ENCODE measurements at places on chromosomes 3 and 15.

- no peak for DNase-seq
These were observed 217.8 kb downstream of the SHQ1 start for GRCh38 chr3:72630327-72630968.

DNA sequence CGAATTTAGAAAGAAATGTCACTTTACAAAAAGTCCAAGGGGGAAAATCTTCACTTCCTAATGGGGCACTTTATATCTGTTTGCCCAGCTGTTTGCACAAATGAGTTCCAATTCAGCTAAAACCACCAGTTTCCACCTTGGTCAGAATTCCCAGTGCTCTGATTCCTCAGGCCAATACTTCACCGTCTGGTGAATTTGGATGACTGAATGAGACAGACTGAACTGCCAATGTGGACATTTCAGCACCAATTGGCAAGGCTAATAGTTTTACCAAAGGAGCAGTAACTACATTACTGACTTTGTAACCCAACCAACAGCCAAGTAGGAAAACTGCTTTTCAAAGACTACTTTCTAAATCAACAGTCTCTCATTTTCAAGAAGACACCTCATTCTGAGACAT lies 51.8 kb downstream of the ABI3BP start:
- DNase-seq, result no peak

DNA sequence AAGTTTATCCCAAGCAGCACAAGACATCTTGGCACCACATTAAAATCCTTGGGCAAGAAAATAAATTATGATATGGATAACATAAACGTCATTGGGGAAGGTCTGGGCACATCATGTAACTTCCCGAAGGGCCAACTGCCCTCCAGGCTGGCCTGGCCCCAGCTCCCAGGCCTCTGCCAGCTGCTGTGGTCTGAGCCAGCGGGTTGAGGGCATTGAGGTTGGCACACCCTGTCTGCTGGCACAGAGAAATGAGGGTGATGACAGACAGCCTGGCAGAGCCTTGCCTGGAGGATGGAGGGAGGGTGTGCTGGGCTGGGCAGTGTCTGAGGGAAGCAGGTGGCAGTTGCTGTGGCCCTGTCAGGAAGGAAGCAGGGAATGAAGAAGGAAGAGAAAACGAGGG lies 3.3 kb upstream of the RBSN start:
- DNase-seq, result peak; percentile 62

- DNase-seq, result no peak
These were observed 57.4 kb downstream of the LRTM1 start for GRCh38 chr3:54870423-54870822.

- no peak for DNase-seq
These were observed 13.1 kb downstream of the MKRN2OS start for GRCh38 chr3:12532182-12532581.

DNA sequence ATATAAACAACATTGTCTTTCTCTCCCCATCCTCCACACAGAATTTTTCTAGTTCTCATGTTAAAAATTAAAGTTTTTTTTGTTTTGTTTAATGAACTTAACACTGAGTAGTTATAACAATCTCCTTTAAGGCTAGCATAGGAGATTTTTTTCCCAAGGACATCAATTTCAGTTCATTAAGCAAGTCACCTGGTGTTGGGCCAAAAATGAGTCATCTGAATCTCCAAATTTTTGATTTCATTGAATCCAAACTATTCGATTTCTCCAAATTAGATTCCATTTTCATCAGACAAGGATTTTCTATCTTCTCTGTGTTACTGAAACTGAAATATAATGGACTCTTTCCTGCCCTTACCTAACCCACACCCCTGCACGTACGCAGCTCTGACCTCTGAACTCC lies 631.4 kb upstream of the MDFIC2 start:
- DNase-seq, result no peak

- no peak for DNase-seq
These were observed 188.4 kb downstream of the ABHD5 start for GRCh38 chr3:43879166-43879565.

- DNase-seq, result peak; percentile 42
These were observed 60.5 kb upstream of the MME start for GRCh38 chr3:155019575-155019974.

DNA sequence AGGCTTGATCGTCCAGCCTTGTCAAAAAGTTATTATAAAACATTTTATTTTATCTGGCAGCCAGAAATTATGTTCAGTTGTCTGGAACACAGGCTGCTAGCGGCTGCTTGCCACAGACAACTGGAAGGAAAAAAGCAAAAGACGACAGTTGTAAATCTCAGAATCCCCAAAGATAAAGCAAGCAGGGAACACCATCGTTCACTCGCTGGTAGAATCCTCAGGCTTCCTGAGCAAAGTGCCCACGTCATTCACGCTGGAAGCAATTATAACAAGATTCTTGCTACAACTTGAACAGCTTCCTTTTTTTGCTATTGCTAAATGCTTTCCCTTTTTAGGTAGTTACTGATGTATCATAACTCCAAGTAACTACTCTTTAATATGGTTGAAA lies 33.6 kb downstream of the ADAMTS17 start:
- DNase-seq, result no peak

GRCh38 chr3:52441091-52441771 lies 3.7 kb downstream of the SEMA3G start:
- DNase-seq, result no peak

- no peak for DNase-seq
These were observed 426.5 kb upstream of the CDIN1 start for GRCh38 chr15:36152936-36153335.

- DNase-seq, result no peak
These were observed 7.2 kb downstream of the SUSD5 start for GRCh38 chr3:33211444-33211843.

GRCh38 chr3:182450942-182451787 lies 342.1 kb upstream of the ATP11B start:
- DNase-seq, result no peak

GRCh38 chr15:57559875-57560274 lies 31.8 kb upstream of the MYZAP start:
- peak; percentile 94 for DNase-seq

DNA sequence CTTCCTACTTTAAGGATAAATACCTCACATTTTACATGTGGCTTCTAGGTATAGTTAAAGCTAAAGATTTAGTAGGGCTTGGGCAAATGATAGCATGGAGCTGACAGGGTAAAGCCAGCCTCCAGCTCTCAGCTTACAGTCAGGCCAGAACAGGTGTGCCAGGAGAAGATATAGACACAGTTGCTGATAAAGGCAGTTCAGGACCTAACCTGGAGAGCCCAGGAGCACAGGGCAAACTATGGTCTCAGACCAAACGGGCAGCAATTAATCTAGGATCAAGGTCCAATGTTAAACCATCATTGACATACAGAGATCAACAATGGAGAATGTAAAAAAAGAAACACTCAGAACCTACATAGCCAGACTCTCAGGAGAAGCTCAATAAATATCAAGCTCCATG lies 4.0 kb downstream of the WDR49 start:
- DNase-seq, result no peak

All from colonic mucosa (tissue), 4 donors.